ENCODE measurements at places on chromosomes 2 and 18.
A peak's percentile ranks its signal among the peaks of the same experiment; 100 is the strongest.

GRCh38 chr18:13392029-13392750 is 173.6 kb downstream of the LDLRAD4 start:
- DNase-seq, result no peak

- no peak for DNase-seq
Measured at GRCh38 chr2:40859617-40860016, 407.7 kb upstream of the SLC8A1 start.

DNA sequence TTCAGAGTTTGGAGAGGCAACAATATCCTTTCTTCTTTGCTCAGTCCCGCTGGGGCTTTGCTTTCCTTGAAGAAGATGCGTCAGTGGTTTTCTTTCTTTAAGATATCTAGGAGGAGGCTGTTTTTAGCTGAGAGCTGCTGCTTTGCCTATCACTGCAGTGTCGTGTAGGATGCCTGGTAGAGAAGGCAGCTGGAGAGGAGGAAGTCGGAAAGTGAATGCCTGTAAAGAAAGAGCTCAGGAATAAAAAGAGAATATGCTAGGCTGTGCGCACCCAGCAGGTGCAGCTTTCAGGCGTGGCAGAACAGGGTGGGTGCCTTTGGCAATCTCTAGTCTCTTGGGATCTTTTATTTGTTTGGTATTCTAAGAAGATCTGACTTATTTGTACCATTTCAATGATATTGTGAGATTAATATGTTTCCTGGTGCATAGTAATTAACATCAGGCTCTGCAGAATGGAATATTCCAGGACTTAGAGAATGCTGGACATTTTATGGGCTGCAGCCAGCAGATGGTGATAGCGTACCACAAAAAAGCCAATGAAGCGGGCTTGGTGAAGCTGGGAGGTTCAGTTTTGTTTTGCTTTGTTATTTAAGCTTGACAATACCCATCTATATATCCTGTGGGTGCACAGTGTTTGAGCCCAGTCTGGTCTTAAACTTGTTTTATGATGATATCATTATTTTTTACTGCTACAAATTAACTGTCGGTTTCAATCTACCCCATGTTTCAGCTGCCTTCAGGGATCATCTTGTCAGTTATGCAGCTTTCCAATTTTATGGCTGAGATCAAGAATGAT is 34.9 kb downstream of the CAVIN2 start:
- DNase-seq, result no peak

DNA sequence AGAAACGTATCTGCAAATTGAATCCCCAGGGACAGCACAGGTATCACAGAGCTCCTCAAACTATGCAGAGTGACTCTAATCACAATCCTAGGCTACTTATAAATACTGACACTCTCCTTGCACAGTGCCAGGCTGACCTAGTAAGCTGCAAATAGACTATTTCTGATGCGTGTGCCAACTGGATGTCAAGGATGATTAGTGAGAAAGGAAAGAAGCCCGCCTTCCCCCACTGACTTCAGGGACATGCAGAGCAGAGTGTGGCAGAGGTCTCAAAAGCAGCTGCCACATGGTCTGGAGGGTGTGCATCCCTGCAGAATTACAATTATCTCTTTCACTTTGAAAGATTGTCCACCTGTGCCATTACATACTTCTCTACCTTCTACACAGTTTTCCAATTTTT is 235.6 kb downstream of the CPS1 start:
- no peak for DNase-seq

DNA sequence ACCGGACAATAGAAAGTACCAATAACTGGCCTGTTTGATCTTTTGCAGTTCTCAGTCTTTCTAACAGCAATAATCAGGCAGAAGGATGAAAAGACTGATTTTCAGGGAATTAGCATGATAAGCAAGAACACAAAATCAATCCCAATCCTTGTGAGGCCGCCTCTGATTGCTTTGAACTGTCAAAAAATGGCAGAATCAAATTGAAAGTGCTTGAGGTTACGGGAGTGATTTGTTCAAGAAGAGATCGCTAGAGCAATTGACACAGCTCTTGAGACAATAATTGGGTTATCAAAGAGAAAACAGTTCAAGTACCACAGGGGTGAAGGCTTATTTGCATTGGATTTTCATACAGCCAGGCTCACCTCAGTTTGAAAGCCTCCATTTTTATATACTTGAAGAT is 663.4 kb downstream of the ARHGAP15 start:
- no peak for DNase-seq

- DNase-seq, result no peak
Measured at GRCh38 chr2:30821960-30822359, 14.7 kb upstream of the CAPN13 start.

DNA sequence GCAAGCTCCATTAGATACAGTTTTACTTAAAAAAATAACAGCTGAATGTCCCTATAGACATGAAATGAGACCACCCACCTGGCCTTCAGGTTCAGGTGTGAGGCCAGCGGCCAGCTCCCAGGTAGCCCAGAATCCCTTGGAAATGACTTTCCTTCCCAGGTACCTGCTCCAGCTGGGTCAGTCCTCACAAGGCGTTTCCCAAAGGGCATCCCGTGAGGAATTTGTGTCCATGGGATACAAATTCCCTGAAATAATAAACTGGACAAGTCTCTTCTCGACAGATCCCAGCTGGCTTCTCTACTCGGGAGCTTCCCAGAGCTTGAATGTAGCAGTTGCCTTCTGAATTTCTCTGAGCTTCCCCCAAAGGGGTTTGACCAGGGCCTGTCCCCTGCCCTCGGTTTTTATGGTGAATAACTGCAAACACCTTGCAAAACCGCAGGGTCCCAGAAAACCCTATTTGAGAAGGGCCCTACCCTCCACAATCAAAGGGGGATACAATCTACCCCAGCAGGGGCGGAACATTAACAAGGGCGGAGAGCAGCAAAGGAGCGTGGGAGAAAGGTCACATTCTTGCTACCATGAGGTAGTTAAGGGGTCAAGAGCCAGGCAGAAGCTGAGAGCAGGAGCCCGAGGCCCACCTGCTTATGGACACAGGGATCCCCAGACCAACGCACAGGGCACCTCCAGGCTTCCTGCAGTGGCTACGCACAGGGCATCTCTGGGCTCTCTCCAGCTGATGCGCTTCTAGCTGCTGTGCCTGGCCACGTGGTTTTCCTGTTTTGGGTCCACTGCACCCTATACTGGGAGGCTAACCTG is 107.7 kb downstream of the HDAC4 start:
- DNase-seq, result no peak

DNA sequence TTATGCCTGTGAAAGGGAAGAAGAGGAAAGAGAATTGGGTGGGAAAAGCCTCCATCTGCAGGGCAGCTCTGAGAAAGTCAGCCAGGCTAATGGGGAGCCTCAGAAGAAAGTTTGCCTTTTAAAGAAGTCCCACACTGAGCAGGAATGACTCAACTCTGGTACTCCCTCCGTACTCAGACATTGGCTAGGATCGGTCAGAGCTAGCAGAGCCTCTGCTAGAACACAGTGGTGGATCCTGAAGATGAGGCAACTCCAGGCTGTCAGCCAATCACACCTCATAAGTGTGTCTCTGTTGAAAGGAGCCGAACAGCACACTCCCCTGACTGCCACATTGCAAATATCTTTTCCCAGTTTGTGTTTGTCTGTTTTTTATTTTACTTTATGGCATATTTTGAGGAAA is 96.9 kb downstream of the HNRNPLL start:
- no peak for DNase-seq

GRCh38 chr18:40841063-40841462 is 1114.0 kb upstream of the PIK3C3 start:
- no peak for DNase-seq

DNA sequence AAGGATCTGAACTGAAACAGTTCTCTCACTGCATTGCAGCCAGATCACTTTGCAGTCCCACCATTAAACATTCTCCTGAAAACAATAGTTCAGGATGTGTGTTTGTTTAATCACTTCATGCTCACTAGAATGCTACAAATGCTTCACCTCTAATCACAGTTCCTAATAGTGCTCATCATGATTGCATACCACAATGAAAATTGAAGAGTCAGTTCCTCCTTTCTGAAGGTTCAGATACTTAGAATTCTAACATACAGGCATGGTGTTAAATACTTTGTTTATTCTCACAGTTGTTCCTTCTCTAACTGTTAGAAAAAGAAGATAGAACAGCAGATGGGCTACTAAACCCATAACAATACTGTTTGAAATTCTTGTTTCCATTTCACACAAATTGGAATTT is 622.3 kb upstream of the ACVR2A start:
- DNase-seq, result no peak

DNA sequence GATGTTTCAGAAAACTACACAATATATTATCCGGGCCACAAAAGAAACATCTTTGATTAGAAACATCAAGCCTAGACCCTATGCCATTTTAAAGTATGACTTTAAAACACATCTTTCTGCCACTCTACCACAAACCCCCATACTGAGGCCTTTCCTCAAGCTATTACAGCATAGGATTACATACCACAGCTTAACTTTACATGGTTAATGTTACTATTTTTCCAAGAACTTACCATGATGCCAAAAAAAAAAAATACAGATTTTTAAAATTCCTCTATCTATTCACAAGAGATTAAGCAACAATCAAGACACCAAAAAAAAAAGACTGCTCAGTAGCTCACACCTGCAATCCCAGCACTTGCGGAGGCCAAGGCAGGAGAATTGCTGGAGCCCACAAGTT is 9.0 kb downstream of the NCKAP1 start:
- no peak for DNase-seq

DNA sequence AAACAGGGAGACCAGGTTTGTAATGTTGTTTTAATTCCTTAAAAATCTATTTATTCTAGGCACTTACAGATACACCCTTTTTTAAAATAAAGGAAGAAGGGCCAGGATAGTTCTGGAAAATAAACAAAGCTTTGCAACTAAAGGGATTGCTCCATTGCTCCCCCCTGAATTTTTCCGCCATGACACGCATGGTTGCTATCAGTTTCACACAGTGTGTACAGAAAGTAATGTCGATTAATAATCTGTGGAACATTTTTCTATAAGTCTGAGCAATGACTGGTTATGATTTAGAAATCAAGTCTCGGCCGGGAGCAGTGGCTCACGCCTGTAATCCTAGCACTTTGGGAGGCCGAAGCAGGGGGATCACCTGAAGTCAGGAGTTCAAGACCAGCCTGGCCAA is 90.8 kb downstream of the GAREM1 start:
- DNase-seq, result no peak

- DNase-seq, result no peak
Measured at GRCh38 chr2:227462972-227463931, 8.7 kb upstream of the AGFG1 start.

GRCh38 chr2:219556413-219556812 is 12.6 kb downstream of the TMEM198 start:
- DNase-seq, result no peak

- no peak for DNase-seq
Measured at GRCh38 chr2:25856377-25856776, 21.9 kb downstream of the ASXL2 start.

DNA sequence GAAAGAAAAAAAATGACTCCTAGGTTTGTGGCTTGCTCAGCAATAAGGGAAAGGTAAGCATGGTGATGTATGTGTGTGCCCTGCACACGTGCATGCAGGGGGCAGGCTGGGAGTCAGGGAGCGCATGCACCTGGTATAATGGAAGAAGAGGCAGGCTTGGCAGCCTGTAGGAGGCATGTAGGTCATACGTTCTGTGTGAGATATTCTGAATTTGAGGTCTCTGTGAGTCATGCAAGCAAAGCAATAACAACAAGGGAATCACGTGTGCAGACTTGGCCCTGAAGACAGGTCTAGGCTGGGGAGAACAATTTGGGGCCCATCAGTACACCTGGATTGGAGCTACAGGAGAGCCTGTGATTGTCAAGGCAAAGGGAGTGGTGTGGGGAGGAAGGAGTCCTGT is 94.5 kb upstream of the TTC39C start:
- DNase-seq, result no peak

- no peak for DNase-seq
Measured at GRCh38 chr2:199926806-199927205, 15.7 kb downstream of the C2orf69 start.

DNA sequence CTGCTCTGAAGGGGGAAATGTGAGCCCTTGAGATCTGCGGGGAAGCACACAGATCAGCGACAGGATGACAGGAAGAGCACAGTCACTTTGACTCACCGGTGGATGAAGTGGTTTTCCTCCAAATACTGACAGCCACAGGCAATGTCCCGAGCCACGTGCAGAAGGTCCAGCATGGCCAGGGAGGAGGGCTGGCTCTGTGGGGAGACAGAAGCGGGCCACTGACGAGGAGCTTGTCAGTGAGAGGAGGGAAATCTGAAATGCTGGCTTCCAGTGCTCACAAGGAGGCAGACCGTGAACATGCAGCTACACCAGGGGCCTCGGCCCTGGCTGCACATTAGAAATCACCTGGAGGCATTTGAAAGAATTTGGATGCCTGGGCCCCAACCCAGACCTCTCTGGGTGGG is 98.7 kb downstream of the CLIP4 start:
- DNase-seq, result no peak

GRCh38 chr2:68643011-68643873 is at the start of gene PROKR1:
Gene PROKR1, plus strand, starts transcription at chr2:68643579. Its CDS starts 2,243 bp downstream, at chr2:68645822.
- no peak for DNase-seq

- DNase-seq, result no peak
Measured at GRCh38 chr2:176081837-176082524, 1.8 kb downstream of the EVX2 start.

GRCh38 chr2:231161877-231162329 is 36.5 kb upstream of the ARMC9 start:
- peak; percentile 96 for DNase-seq

DNA sequence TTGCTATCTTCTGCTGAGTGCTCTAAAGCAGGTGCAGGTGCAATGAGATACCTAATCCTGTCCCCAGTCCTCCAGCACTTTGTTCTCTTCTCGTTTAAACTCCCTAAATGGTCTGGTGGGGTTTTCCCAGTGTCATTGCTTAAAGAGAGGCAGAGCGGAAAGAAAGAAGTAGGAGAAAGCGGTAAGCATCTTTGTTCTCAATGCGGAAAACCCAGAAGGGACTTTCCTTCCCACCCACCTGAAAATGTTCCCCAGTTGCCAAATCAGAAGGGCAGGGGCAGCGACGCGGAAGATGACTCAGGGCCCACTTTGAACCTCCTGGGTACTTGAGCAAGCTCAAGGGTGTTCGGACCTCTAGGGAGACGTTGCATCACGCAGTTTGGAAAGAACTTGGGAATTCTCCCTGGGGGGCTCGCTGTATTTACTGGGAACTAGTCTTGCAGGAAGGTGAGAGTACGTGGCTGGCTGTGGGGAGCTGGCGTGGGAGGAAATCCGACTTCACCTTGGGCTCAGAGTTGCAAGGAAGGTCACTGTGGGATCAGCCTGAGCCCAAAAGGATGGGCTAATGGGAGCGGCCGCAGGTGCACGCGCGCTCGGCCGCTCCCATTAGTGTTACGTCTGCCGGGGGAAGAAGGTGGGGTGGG is 589 bp upstream of the SGPP2 start:
- DNase-seq, result peak; percentile 68

- DNase-seq, result peak; percentile 57
Measured at GRCh38 chr2:127025359-127026166, 81.4 kb downstream of the BIN1 start.

GRCh38 chr2:61006486-61007105 is 10.9 kb upstream of the PEX13 start:
- DNase-seq, result no peak

GRCh38 chr18:60060026-60060425 is 160.2 kb downstream of the PMAIP1 start:
- DNase-seq, result no peak

GRCh38 chr2:217953011-217953481 is 49.7 kb downstream of the TNS1 start:
- no peak for DNase-seq
